NCI-H1417 (cell line): ENCODE measurements at places on chromosomes 4 and X.

DNA sequence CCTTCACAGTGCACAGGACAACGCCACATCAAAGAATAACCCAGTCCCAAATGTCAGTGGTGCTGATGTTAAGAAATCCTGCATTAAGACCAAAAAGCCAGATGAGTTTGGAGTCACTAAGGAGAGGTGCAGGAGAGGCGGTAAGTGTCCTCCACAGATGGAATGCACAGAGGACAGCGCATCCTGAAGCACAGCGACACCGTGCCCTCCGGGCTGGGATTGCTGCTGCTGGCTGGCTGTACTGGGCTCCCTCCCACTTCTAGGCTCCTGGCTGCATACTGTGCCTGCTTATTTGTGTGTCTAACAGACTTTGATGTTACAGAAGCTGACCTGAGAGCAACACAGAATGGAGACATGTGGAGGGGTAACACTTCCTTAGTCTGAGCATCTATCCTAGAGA is 325.6 kb upstream of the BOD1L1 start:
- DNase-seq, result no peak

- peak; percentile 17 for DNase-seq
Observed at GRCh38 chr4:163558539-163559044, 64.1 kb downstream of the TMA16 start.

- DNase-seq, result no peak
Observed at GRCh38 chrX:54923376-54923775, 2.8 kb downstream of the TRO start.

GRCh38 chr4:188194421-188194820 is 55.2 kb downstream of the TRIML1 start:
- no peak for DNase-seq

- DNase-seq, result peak; percentile 58
Observed at GRCh38 chr4:48706736-48707135, 73.3 kb downstream of the FRYL start.

GRCh38 chr4:154640999-154641398 is 28.5 kb upstream of the FGG start:
- peak; percentile 45 for DNase-seq

GRCh38 chrX:68980906-68981616 is 152.2 kb downstream of the EFNB1 start:
- no peak for DNase-seq

DNA sequence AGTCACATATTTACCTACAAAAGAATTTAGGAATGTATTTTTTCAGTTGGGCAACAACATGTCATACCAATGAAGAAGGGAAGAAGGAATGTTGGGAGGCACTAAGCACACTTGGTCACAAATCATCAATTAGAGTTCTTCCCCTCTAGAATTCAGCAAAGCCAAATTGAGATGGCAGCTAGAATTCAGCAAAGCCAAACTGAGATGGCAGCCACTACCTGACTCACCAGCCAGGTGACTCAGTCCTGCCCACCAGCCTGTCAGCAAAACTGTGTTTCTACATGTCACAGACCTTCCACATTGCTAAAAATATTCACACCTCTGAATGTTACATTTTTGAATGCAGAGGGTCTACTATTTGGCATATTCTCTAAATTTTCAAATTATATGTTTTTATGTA is 63.2 kb upstream of the NOCT start:
- no peak for DNase-seq

DNA sequence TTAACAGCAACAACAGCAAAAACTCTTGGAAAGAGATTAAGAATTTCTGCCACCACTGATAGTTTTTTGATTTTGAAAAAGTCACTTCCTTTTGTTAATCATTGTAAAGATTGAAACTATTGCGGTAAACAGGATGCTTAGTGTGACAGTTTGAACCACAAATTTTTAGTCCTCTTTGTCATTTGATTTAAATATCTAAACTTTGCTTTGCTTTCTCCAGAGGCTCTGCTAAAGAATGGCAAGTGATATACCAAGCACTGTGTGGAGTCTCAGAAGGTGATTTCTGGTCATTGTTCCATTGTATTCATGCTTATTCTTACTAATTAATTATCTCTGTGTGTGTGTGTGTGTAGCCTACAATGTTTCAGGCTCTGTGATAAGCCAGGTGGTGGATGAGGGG is 155.6 kb downstream of the BMPR1B start:
- no peak for DNase-seq

DNA sequence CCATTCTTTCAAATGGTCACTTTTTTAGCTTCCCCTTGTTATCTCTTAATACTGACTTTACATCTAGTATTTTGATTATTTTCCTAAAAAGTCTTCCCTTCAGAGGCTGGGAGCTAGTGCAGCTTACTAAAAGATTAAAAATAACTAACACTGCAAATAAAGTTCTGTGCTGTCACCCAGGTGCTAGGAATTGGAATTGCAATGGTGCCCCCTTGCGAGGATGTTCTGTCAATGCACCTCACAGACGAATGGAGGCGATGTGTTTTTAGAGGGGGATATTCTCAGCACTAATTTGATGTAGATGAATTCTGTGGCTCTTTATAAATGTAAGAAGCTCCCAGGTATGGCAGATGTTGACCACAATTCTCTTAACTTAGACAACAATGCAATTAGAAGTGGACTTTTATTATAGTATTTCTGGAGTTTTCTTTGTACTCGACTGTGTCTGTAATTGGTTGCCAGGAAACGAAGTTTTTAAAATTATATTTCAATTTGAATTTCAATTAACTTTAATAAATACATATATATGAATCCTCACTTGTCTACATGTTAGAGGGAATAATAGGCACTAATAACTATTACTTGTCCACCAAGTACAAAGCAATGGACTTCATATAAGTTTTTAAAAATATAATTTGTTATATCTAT is 22.0 kb upstream of the SMIM31 start:
- DNase-seq, result peak; percentile 75

- no peak for DNase-seq
Observed at GRCh38 chrX:152958047-152958446, 35.9 kb downstream of the PNMA5 start.

DNA sequence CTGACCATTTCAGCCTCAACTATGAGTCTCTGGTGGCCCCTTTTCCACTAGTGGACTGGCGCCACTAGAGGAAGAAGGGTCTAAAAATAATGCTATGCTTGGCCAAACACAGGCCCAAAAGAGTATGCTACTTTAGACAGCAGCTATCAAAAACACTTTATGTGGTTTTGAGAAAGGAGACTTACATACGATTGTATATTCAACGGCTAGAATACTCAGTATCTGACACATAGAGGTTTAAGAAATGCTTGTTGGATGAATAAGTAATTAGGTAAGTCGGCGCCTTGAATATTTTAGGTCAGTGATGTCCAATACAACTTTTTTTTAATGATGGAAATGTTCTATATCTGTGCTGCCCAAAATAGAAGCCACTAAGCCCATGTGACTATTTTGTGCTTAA is 25.7 kb upstream of the TMPRSS11A start:
- DNase-seq, result no peak

DNA sequence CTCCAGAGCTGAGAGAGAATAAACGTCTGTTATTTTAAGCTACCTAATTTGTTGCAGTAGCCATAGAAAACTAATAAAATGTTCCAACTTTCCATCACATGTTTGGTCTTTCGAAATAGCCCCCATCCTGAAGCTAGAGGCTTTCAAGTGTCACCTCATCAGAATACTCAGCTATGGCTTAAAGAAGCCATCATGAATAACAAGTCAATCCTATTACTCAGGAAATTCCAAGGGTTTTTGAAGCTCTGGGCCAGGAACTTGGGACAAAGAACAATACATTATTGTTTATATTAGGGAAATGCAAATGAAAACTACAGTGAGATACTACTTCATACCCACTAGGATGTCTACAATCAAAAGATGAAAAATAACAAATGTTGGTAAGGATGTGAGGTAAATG is 42.2 kb downstream of the TBCK start:
- no peak for DNase-seq

DNA sequence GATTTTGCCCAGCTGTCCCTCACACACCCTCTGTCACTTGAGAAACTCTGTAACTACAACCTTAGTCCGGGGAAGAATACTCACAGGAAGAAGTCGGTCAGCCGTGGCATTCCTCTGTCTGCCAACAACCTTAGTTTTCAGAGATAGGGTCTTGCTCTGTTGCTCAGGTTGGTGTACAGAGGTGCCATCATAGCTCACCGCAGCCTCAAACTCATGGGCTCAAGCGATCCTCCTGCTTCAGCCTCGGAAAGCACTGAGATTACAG is 12.2 kb upstream of the SPCS3 start:
- no peak for DNase-seq

DNA sequence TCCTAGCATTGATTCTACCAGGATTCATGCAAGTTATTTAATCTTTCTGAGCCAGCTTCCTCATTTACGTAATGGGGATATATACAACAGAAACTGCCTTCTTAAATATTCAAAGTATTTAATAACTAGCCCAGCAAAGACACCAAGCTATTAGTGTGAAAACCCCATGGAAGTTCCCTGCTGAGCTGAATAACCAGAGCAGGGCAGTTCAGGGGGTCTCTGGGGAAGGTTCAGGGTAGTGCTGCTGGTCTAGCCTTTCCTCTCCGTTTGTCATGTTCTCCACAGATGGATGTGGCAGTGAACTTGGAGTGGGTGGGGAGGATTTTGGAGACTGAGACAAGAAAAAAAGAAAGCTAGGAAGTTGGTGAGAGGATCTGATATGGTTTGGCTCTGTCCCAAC is 240.8 kb upstream of the TAPT1 start:
- DNase-seq, result no peak

DNA sequence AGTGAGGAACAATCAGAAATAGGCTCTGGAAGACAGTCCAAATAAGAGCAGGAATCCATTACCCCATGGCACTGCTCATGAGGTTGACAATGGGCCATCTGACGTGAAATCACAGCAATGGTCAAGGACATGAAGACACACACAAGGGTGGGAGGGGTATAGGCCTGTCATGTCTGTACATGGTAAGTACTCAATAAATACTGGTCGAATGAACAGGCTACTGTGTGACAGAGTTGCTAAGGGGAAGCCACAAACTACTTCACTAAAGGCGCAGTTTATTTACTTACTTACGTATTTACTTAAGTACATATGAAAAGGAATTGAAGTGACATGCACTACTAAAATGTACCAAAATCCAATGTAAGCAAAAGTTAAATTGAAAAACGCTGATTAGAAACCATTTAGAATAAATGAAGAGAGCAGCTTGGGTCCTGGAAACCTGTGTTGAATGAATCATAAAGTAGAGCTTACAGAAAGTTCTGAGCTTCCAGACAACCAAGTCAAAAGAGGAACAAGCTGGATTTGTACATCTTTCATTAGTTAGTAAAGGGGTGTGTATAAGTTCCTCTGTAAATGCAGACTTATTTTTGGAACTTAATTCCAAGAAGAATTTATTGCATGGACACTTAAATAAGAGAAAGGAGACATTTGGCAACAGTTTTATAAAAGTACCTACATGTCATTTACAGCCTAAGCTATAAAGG is 32.7 kb downstream of the ALPK1 start:
- DNase-seq, result no peak

DNA sequence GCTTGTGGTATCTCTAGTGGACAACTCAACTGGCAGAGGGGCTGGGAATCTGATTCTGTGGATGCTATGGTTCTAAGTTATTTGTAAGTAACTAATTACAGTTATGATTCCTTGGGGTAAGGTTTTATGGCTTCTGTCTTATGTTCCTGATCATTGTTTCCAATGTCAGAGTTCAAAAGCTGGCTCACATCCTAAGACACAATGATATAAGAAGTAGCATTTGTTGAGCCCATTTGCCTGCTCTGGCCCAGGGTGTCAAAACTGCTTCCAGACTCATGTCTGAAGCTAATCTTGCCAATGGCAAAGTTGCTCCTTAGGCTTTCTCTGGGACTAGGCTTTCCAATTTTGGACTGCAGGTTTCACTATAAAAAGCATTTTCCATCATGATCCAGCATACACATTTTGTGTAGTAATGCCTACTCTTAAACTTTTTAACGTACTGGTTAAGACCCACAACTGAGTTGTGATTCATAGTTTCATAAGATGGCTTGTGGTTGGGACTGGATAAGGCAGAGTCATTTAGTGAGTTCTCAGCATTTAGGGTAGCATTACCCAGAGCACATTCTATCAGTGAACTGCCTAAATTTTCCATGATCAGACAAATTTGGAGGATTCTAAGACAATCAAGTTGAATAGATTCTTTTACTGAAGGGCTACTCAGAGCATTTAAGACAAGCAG is 50.0 kb downstream of the CCNI start:
- no peak for DNase-seq

GRCh38 chr4:132596186-132596585 is 552.9 kb upstream of the PCDH10 start:
- DNase-seq, result no peak

- DNase-seq, result no peak
Observed at GRCh38 chr4:8559524-8560264, 20.5 kb upstream of the GPR78 start.

DNA sequence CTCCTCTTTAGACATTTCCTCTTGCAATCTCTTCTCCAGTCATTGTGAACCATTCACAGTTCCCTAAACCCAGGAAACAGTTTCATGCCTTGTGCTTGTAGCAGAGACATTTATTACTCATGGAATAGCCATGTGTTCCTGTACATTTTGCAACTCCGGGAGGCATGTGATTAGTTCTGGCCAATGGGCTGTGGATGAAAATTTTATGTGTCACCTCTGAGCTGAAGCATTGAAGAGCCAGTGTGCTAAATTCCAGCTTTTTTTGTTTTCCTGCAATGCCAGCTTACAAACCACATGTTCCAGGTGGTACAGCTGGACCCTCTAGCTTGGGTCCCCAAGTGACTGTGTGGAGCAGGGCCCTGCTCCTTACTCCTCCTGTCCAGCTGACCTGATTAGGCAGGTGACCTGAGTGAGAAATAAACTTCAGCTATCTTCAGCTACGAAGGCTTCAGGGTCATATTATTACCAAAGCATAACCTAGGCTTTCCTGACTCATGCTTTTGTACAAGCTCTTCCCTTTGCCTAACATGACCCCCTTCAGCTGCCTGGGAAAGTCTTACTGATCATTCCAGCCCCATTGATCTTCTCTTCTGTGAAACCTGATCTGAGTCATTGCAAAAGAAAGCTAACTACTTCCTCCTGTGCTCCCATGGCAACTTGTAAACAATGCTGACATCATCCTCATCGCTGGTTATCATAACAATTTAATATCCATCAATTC is 200.4 kb downstream of the PTTG2 start:
- DNase-seq, result peak; percentile 82

DNA sequence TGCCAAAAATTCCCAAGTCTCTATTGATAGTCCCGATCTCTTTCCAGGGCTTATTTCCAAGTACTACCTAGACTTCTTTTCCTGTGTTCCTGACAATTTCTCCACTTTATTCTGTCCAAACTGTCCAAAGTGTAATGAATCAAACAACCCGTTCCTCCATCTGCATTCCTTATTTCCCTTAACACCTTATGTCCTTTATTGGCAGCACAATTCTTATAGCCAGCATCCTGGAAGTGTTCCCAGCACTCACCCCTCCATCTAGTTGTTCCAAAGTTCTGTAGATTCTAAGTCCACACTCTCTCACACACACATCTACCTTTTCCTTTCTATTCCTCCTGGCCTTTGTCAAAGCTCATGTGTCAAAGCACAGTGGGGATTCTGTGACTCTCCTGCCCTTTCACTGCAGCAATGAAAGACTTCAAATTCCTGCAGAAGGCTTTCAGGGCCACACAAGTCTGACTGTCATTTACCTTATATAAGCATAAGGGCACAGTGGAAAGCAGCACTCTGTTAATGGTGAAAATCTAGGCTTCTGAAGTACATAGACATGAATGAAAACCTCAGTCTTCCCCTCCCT is 22.1 kb downstream of the LIMCH1 start:
- no peak for DNase-seq

GRCh38 chr4:82639971-82640370 is 78.2 kb upstream of the TMEM150C start:
- no peak for DNase-seq

GRCh38 chrX:33906971-33907370 is 225.1 kb downstream of the FAM47A start:
- no peak for DNase-seq
